ENCODE measurements at places on chromosomes 4 and X.

- DNase-seq: no peak
These were observed 49.7 kb upstream of the PABPC4L start for GRCh38 chr4:134251322-134251721.

GRCh38 chrX:153626863-153627674, 19.9 kb upstream of the DUSP9 start:
- no peak for DNase-seq

- no peak for DNase-seq
These were observed 18.2 kb downstream of the SH3RF1 start for GRCh38 chr4:169252339-169253112.

DNA sequence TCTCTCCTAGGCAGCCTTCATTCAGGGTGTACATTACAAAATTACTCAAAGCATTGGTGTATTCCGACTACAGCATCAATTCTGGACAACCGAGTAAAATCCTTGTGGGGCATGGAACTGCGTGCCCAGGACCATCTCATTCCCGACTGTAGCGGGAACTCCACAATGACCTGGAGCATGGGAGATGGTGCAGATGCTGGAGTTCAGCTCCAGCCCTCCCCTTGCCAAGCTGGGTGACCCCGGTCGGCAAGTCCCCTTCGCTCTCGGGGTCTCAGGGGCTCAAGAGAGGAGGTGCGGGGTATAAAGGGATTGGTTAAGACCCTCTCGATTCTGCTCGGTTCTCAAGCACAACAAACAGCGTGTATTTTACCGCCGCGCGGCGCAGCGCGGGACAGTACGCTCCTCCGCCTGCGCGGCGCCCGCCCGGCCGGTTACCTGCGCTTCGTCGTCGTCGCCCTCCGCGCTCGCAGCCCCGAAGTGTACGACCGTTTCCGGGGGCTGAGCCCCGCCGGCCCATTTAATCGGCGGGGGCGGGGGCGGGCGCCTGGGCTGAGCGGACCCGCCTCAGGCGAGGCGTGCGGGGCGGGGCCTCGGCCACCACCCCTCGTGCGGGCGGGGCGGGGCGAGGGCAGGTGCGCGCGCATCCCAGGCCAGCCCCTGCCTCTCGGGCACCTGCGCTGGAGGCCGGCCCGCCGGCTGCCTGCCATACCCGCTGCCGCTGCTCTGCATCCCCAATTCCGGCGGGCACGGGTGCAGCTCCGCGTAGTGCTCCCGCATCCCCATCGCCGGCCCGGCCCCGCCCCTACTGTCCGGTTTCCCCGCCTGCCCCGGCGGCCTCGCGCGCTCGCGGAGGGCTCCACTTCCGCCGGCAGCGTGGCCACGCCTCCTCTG, at the start of gene G6PD:
G6PD (minus strand) TSS at position 493 of the 891 bp plus-strand sequence. CDS start 691 bp downstream, outside the sequence.
- peak; percentile 97 for DNase-seq

DNA sequence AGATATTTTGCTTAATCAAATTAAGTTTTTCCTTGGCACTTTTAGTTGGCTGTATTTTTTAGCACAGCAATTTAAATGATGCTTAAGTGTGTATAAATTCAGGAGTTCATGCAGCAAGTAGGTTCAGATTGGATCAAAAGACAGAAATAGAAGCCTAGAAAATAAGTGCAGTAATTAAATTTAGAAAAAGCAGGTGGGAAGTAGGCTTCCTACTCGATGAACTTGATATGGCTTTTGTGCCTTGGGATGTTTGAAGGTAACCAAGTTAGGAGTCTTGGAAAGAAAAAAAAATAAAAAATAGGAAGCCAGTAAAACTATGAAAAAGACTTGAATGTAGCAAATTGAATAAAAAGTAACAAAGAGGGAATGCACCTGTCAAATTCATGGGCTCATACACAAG, 372.3 kb downstream of the SPOCK3 start:
- no peak for DNase-seq

GRCh38 chr4:146256328-146256727, 42.0 kb downstream of the REELD1 start:
- no peak for DNase-seq

GRCh38 chr4:52259978-52260377, 208.9 kb downstream of the SPATA18 start:
- no peak for DNase-seq

DNA sequence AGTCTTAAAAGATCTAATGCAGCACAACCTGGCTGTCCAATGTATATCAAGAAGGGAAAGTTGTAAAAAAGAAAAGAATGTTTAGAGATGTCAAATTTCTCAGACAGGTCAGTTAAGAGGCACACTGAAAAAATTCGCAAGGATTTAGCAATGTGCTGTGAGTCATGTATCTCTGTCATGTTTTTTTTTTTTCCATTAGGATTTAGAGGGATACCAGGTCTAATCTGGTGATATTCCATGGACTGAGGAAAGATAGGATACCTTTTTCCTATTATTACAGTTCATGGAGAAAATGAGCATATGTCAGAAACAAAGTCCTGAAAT, 815.4 kb upstream of the PCDH10 start:
- no peak for DNase-seq

- DNase-seq: no peak
These were observed 3.4 kb upstream of the LETM1 start for GRCh38 chr4:1859389-1859753.

- no peak for DNase-seq
These were observed 26.2 kb upstream of the TMPRSS11D start for GRCh38 chr4:67909905-67910584.

- DNase-seq: no peak
These were observed 239.0 kb downstream of the PDGFC start for GRCh38 chr4:156732634-156733033.

DNA sequence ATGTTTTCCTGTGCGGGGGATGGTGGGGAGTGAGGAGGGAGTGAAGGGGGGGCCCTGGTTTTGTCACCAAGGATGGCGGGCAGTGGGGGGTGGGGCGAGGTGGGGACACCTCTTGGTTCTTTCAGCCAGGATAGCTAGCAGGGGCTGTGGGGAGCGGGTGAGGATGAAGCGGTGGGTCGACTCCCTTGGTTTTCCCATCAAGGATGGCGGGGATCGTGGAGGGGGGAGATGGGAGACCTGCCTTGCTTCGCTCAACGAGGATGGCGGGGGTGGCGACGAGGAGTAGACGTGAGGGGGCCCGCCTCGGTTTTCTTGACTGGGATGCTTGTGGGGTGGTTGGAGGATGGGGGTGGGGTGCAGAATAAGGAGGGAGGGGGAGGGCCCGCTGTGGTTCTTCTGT, 643 bp downstream of the FHL1 start:
- DNase-seq: no peak

DNA sequence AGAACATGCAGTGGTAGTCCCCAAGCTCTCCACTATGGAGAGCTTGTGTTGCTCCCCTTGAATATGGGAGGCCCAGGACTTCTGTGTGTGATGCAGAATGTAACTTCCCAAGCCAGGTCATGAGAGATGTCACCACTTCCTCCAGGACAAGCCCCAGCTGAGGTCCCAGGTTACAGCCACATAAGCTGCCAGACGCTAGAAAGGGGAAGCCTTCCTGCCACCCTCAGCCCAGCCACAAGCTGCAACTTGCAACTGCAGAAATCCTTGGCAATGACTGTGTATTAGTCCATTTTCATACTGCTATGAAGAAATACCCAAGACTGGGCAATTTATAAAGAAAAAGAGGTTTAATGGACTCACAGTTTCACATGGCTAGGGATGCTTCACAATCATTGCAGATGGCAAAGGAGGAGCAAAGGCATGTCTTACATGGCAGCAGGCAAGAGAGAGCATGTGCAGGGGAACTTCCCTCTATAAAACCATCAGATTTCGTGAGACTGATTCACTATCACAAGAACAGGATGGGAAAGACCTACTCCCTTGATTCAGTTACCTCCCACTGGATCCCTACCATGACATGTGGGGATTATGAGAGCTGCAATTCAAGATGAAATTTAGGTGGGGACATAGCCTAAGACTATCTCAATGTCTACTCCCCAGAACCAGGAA, 91.5 kb upstream of the DHX15 start:
- no peak for DNase-seq

DNA sequence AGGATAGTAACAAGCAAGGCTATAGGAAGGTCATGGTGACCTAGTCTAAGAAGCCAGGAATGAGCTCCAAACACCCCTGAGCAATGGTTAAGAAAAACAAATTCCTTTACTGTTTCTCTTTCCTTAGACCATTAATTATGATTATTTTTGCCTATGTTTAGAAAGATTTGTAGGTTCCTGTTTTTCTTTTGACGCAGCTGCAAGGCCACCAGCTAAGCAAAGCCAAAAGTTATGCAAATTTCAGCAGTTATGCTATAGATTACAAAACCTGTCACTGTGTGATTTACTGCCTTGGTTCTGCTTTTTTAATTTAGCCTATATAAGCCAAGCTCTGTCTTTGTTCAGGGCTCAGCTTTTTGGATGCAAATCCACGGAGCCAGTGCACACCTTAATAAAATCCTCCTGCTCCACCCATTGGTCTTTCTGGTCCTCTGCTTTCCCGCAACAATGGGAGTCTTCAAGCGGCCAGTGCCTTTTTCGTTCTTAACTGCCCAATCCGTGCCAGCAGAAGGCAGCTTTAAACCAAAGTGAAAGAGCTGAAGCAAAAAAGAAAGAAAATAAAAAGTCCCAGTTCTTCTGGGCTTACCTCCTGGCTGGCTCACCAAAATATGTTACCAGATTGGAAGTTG, 1.4 kb upstream of the CEP135 start:
- DNase-seq: no peak

Data from osteoblast (primary cell).